ENCODE measurements at places on chromosomes 1 and 21. TPM values are rescaled to one million over a fixed set of nuclear protein-coding genes. Genes with fewer than 3 reads are reported as not detected.

The OR2L8 gene
- 0.55 TPM for total RNA-seq

GRCh38 chr1:162993846-162994245, 75.3 kb upstream of the RGS4 start:
- DNase-seq = no peak

DNA sequence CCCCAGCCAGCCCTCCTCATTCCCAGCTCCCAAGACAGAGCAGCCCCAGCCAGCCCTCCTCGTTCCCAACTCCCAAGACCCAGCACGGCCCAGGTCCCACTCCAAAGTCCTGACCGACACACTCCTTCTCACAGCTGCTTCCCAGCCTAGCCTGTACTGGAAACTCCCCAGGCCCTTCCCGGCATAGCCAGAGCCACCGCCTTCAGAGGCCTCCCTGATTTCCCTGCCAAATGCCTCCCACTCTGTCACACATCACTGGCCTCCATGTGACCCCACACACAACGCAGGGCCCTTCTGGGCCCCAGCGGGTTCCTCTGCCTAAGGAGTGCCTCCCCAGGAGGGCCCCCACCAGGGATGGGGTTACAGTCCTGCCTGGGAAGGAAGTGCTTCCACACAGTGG, 2.8 kb downstream of the UBE2J2 start:
- no peak for DNase-seq

GRCh38 chr1:233094691-233095090, 144.3 kb downstream of the NTPCR start:
- no peak for DNase-seq

DNA sequence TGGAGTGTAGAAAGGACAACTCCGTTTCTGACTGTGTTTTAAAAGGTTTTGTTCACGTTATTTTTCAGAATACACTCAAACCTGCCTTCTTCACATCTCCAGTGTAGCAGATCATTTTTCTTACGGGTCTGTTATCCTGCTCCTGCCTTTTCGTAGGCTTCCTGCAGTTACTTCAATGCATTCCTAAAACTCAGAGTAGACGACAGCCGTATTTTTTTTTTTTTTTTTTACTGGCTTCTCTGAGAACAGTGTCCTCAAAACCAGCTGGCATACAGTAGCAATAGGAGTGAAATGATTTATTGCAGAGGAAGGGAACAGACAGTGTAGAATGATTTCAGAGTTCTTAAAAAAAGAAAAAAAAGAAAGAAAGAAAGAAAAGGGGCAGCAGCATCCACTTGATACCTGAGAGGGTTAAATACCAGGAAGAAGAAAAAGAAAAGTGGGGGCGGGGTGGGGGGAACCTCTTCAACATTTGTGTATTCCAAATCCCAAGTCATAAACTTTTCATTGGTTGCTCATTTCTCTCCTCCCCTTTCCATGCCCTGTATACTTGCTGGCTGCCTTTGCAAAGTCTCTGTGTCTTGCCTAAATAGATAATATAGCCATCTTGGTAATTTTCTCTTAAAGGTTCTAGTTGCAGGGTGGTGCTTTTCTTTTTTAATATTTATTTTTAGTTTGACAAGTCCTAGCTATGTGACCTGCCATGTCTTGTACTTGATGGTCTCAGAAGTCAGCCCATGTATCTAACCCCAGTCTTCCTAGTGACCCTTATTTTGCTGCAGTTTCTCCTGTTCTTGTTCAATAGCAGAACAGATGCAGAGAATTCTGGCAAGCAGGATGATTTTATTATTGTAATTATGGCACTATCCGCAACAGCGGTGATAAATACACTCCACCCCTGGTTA, 2.8 kb downstream of the TGFB2 start:
- DNase-seq = no peak

- DNase-seq = no peak
These were observed 12.1 kb upstream of the OLIG2 start for GRCh38 chr21:33013626-33014025.

DNA sequence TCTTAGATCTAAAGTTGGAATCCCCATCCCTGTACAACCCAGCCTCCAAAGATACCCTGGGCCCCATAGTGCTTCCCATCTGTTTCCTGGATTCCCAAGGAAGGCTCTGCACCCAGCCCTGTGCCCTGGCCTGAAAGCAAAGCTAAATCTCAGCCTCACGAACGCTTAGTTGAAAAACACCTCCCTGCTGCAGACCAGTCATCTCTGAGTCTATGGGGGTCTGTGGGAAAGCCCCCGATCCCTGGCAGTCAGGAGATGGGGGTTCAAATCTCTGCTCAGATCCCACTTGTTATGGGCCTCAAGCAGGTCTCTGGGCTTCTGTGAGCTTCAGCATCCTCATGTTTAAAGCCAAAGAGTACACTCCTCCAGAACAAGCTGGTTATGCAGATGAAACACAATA, 210.5 kb upstream of the GRIK3 start:
- DNase-seq = no peak

The LAD1 gene
- total RNA-seq = not detected

The RASSF5 gene
- 156 TPM for total RNA-seq

The DISP3 gene
- total RNA-seq = 0.56 TPM

DNA sequence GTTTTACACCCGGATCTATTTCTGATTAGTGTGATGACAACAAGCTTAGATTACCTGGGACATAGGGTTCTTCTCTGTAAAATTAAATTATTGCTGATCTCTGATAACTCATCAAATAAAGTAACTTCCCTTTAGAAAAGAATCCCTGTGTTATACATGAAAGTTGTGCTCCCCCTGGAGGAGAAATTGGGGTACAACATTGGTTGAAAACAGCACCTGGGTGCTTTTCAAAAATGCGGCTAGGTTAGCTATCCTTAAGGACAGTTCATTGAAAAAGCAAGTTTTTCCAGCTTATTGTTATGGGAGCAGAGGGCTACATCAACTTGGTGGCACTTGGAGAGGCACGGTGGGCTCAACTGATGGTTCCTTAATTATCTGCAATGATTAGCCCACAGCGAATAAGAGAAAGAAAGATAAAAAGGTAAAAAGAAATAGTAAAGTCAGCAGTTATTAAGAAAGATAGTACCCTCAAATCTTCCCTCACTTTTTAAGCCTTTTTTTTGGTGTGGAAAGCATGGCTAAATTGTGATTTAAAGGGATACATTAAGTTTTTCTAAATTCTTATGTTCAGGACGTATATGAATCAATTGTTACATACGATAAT, 97.8 kb downstream of the FMN2 start:
- DNase-seq = no peak

DNA sequence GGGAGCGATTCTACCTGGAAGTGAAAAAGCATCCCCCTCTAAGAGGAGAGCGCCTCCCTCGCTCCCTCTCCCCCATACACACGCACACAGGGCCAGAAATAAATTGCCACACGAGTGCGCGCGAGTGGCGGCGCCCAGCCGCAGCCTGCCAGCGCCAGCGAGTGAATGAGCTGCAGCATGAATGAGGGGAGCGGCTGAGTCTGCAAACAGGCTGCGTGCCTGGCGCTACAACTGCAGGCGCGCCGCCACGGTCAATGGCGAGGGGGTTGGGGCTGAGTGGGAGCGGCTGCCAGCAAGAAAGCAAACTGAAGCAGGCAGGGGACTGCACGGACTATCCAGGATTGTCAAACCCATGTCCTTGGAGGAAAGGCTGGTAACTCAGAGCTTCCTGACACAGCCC, 2.2 kb downstream of the CAMK1G start:
- DNase-seq = no peak

- no peak for DNase-seq
These were observed 45.5 kb upstream of the KCNJ15 start for GRCh38 chr21:38211321-38211720.

GRCh38 chr1:10128101-10128765, 82.1 kb upstream of the KIF1B start:
- DNase-seq = no peak

The OR2W3 gene
- 1.5 TPM for total RNA-seq

DNA sequence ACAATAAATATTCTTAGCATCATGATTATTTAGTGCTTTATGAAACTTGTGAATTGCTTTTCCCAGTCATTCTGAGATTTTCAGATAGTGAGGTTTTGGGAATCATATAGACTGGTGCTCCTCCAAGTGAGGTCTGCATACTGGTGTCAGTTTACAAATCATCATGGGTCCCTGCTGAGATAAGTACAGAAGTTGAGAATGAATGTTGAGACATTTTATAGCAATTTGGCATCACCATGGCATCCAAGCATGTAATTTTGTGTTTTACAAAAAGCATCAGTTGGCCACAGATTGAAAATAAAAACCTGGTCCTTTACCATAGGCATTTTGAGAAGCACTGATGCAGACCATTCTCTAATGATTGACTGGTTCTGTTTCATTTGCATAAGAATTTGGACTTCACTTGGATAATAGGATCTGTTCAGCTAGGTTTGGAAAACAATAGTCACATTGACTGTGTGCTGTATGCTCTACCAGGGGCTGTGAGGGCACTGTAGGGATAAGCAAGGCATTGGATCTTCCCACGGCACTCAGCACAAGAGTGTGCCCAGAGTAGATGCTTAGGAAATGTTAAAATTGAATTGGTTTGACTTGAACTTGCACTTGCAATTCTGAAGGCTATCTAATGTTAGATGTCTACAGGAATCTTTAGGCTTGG, 79.0 kb upstream of the JUN start:
- DNase-seq = no peak

GRCh38 chr1:229672246-229672645, 46.2 kb downstream of the URB2 start:
- DNase-seq = no peak

DNA sequence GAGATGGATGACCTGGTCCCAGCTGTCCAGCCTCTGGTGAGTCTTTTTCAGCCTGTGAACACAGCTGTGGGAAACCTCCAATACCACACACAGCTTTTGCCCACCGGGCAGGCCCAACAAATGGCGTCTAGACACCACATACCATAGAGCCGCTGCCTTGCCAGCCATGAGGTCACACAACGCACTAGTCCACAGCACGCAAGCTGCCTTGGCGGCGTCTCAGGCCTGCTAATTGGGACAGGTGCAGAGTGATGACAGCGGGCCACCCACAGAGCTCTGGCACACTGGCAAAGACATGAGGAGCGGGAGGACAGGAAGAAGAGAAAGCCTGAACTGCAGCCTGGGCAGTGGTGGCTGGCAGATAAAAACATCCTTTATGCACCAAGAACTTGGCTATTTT, 125.5 kb downstream of the ADAMTS1 start:
- no peak for DNase-seq

The FALEC gene
- not detected for total RNA-seq

DNA sequence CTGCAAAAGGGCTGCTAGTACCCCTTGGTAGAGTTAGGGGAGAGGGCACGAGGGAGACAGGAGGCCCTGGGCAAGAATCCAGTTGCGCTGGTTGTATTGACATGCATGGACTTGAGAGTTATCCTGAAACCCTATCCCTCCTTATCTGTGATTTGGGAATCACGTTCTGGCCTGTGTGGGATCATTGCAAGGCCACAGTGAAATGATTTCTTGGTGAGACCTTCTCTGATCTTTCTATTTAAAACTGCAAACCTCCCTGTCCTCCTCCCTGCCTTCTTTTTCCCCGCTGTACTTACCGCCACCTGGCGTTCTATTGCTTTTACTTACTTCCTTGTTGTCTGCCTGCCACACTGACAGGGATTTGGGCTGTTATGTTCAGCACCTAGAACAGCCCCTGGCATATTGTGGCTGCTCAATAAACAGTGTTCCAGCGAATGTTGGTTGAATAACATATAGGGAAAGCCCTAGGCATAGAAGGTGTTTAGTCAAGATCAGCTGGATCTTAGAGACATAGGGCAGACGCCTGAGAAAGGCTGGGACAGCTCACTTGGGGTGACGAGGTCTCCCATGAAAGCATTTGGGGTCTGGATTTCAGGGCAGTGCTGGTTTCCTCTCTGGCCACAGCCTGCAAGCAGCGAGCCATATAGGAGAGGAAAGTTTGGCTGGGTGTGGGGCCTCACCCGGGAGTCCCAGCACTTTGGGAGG, 25.6 kb downstream of the ALPL start:
- DNase-seq = no peak
